ENCODE measurements at places on chromosomes 1 and 21. TPM values are rescaled to one million over a fixed set of nuclear protein-coding genes. Genes with fewer than 3 reads are reported as not detected.

DNA sequence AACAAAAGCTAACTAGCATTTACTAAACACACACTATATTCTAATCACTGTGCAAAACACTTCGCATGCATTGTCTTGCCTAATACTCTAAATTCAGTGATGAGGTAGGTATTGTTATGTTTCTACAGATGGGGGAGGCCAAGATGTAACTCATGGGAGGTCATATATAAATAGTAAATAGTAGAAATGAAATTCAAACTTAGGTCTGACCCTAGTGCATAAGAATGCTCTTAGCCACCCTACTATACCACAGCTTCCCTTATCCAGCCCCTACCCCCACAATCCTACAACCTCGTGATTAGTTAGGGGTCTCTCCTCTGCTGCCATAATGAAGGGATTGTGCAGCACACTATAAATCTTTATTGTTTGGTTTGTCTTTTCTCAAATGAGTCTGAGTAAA is 3.3 kb downstream of the PFDN2 start:
- H3K27ac ChIP-seq, result no peak overlapping the region
- no peak for DNase-seq
- no peaks in the 10 kb centered on the region for H3K27me3 ChIP-seq
- peaks cover under 1% of the 10 kb centered on the region for H3K36me3 ChIP-seq
- H3K4me1 ChIP-seq, result peaks cover 64% of the 10 kb centered on the region

Gene TNFAIP8L2
- 45.9 TPM for total RNA-seq

DNA sequence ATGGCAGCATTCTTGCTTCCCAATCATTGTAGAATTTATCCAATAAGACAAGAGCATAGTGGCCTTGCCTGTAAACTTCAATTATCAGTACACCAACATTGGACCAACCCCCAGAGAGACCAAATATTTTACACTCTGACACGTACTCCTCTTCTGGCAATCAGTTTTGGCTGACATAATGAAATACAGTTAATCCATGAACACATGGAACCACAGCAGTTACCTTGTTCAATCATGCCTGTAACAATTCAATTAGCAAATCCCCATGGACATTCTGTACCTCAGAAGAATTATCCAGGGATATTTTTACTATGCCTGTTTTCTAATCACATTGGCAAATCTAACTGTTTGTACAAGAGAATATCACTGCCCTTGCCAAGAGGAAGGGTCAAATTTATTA is 2162.0 kb downstream of the MRPL39 start:
- no peak overlapping the region for H3K4me3 ChIP-seq
- no peaks in the 10 kb centered on the region for H3K4me1 ChIP-seq
- H3K27me3 ChIP-seq, result no peaks in the 10 kb centered on the region
- no peak for DNase-seq

DNA sequence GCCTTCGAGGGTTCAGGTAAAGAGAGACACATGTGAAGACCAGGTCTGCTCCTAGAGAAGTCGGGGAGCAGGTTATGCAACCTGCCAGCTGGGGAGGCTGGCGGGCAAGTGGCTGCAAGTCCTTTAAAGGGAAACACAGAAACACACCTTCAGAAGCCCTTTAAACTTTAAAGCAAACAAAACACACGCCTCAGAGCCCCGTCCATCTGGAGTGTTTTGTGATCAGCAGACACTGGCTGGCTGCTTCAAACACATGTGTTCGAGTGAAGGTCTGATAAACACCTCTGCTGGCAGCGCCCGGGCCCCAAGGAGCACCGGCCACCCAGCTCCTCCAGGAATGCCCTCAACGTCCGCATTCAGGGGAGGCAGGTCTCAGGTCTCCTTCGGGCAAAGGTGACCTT is 15.2 kb downstream of the RIPK4 start:
- no peaks in the 10 kb centered on the region for H3K36me3 ChIP-seq
- no peak overlapping the region for H3K27ac ChIP-seq
- DNase-seq, result no peak
- H3K4me1 ChIP-seq, result no peaks in the 10 kb centered on the region

DNA sequence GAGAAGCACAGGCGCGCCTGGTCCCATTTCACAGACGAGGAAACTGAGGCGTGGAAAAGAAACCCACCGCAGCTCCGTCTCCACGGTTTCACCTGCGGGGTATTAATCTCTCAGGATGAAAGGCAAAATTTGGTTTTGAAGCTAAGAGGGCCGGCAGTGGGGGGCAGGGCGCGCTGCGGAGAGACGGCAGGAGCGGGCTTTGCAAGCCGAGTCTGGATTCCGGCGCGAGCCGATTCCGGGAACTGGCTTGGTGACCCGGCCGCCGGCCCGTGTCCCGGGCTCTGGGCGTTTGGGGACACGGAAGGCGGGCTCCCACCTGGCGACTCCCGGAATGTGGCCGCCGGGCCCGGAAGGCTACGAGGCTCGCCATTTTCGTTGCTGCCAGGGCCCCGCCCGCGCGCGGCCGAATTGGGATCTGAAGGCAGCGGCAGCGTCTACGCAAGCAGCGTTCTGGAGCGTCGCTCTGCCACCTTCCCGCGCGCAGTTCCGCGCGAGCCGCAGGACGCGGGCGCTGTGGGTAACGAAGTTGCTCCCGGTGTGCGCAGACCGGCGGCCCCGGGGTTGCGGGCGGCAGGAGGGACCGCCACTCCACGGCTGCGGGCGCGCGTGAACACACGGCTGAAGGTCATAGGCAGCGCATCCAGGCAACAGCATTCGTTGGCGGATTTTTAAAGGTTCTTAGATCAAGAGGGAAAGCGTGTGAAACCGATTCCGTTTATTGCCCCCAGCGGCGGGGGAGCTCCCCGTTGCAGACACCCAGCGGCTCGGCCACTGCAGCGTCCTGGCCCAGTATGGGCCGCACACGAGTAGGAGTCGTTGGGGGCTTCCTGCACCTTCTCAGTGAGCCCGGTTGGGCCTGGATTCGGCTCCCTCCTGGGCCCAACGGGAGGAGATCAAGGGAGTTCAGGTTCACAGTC is 5.4 kb upstream of the PRDM16 start:
- DNase-seq, result no peak
- no peak overlapping the region for H3K27ac ChIP-seq
- no peak overlapping the region for H3K4me3 ChIP-seq
- no peaks in the 10 kb centered on the region for H3K27me3 ChIP-seq
- H3K36me3 ChIP-seq, result no peaks in the 10 kb centered on the region
- H3K4me1 ChIP-seq, result no peaks in the 10 kb centered on the region

Gene MYOC
- total RNA-seq, result not detected

Gene HMGN1
- total RNA-seq, result 230 TPM

GRCh38 chr1:169610108-169610507 is 19.8 kb downstream of the SELP start:
- no peak overlapping the region for H3K4me3 ChIP-seq
- H3K27ac ChIP-seq, result no peak overlapping the region
- no peaks in the 10 kb centered on the region for H3K36me3 ChIP-seq

- H3K4me1 ChIP-seq, result no peaks in the 10 kb centered on the region
- no peak overlapping the region for H3K27ac ChIP-seq
- H3K36me3 ChIP-seq, result no peaks in the 10 kb centered on the region
- DNase-seq, result no peak
- H3K27me3 ChIP-seq, result no peaks in the 10 kb centered on the region
- no peak overlapping the region for H3K4me3 ChIP-seq
Observed at GRCh38 chr1:225660544-225660946, 7.6 kb upstream of the ENAH start.

Gene UHMK1
- 70.2 TPM for total RNA-seq

- H3K36me3 ChIP-seq, result no peaks in the 10 kb centered on the region
- no peak overlapping the region for H3K27ac ChIP-seq
- H3K4me1 ChIP-seq, result no peaks in the 10 kb centered on the region
- no peak for DNase-seq
- H3K4me3 ChIP-seq, result no peak overlapping the region
- no peaks in the 10 kb centered on the region for H3K27me3 ChIP-seq
Observed at GRCh38 chr1:112881742-112882127, 74.3 kb downstream of the SLC16A1 start.

- no peak overlapping the region for H3K27ac ChIP-seq
- no peak overlapping the region for H3K4me3 ChIP-seq
- DNase-seq, result no peak
- H3K4me1 ChIP-seq, result no peaks in the 10 kb centered on the region
Observed at GRCh38 chr1:222995620-222996309, 147.3 kb downstream of the TLR5 start.

- no peak overlapping the region for H3K4me3 ChIP-seq
- H3K4me1 ChIP-seq, result no peaks in the 10 kb centered on the region
- H3K36me3 ChIP-seq, result no peaks in the 10 kb centered on the region
- no peak for DNase-seq
- H3K27me3 ChIP-seq, result no peaks in the 10 kb centered on the region
Observed at GRCh38 chr21:27519361-27519760, 552.5 kb upstream of the ADAMTS5 start.

- H3K27me3 ChIP-seq, result no peaks in the 10 kb centered on the region
- no peak overlapping the region for H3K27ac ChIP-seq
- no peaks in the 10 kb centered on the region for H3K4me1 ChIP-seq
Observed at GRCh38 chr1:41329662-41330587, 31.3 kb upstream of the FOXO6 start.

DNA sequence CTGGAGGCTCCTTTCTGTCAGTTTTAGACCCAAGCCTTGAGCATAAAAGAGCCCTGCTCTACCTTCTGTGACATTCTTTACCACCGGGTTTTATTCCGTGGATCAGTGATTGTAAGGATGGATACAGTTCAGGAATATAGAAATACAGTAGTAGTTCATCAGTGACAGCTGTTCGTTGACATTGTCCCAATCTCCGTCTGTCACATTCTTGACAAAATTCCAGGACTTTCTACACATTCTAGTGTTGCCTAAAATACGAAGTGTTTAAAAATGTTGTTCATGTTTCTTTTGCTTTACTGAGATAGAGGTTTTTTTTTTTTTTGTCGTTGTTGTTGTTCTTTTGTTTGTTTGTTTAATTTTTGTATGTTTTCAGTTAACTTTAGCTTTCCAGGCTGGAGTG is 29.9 kb downstream of the MAP10 start:
- H3K4me1 ChIP-seq, result no peaks in the 10 kb centered on the region
- H3K4me3 ChIP-seq, result no peak overlapping the region
- no peaks in the 10 kb centered on the region for H3K36me3 ChIP-seq
- H3K27me3 ChIP-seq, result no peaks in the 10 kb centered on the region
- DNase-seq, result no peak

Gene CA6
- not detected for total RNA-seq

Gene CYP4Z1
- total RNA-seq, result not detected

- no peak overlapping the region for H3K27ac ChIP-seq
- DNase-seq, result no peak
- H3K4me3 ChIP-seq, result no peak overlapping the region
- no peaks in the 10 kb centered on the region for H3K4me1 ChIP-seq
- no peaks in the 10 kb centered on the region for H3K36me3 ChIP-seq
Observed at GRCh38 chr1:30339866-30340265, 383.5 kb downstream of the MATN1 start.

DNA sequence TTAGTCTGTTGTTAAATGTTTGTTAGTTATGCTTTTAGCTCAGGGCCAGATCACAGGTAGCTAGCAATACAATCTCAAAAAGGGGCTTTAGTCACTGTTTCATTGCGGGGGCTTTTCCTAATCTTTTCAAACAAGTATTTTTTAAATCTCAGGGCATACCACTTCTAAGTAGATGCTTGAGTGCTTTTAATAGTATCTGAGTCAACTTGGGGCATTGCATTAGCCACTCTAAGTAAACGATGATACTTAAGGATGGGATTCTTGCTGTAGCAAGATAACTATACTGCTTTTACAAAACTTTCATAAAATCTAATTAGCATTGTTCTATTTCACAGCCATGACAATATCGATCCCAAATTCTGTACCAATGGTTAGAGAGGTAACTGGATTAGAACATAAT is 11.6 kb downstream of the CDC42BPA start:
- H3K36me3 ChIP-seq, result no peaks in the 10 kb centered on the region
- no peak for DNase-seq
- no peaks in the 10 kb centered on the region for H3K27me3 ChIP-seq
- H3K4me3 ChIP-seq, result no peak overlapping the region
- H3K27ac ChIP-seq, result no peak overlapping the region
- H3K4me1 ChIP-seq, result no peaks in the 10 kb centered on the region

DNA sequence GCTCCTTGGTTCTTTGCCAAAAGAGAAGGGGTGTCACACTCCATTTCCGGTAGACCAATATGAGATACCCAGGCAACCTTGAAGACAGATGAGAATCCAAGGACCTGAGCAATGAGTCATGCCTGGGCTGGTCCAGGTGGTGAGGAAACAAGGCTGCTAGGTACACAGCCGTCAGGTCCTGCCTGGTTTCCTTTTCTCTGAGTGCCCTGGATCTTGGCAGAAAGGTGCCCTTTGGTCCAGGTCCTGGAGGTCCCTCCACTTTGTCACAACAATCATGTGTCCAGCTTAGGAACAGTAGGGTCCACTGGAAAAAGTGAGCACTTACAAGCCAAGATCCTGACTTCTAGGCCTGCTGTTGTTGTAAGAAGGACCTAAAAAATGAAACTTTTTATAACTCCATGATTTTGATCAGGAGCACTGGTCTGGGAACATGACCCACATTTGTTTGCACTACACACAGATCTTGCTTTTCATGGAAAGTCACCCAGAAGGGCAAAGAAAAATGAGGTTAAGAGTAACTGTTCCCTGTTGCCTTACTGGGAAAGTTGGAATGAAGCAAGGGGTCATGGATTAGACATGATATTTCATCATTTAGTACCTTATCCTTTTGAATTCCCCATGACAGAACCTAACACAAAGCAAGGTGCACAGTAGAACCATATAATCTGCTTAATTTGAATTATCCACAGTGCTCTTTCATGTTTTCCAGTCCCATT is 94.7 kb downstream of the PAPPA2 start:
- no peaks in the 10 kb centered on the region for H3K27me3 ChIP-seq
- H3K4me1 ChIP-seq, result no peaks in the 10 kb centered on the region
- H3K4me3 ChIP-seq, result no peak overlapping the region
- no peaks in the 10 kb centered on the region for H3K36me3 ChIP-seq
- no peak overlapping the region for H3K27ac ChIP-seq

DNA sequence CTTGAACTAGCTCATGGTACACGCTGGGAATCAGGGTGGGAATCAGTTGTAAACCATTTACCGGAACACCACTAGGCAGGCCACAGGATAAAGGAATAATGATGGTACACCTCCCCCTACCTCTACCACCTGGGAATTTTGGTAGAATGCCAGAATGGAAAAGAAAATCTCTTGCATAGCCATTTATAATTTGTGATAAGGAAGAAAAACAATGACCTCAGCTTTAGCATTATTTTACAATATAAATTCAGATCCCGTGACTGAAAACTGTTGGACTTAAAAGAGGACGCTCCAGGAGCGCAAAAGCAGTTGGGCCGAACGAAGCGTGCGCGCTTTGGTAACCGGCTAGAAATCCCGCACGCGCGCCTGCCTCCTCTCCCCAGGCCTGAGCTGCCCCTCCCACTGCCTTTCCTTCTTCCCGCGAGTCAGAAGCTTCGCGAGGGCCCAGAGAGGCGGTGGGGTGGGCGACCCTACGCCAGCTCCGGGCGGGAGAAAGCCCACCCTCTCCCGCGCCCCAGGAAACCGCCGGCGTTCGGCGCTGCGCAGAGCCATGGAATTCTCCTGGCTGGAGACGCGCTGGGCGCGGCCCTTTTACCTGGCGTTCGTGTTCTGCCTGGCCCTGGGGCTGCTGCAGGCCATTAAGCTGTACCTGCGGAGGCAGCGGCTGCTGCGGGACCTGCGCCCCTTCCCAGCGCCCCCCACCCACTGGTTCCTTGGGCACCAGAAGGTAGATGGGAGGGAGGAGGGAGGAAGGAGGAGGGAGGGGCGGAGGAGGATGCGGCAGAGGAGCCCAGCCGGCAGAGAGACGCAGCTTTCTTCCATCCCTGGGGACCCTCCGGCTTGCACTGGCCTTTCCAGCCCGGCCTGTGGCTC is at the start of gene CYP4X1:
CYP4X1 (plus strand) TSS at position 402 of the 873 bp plus-strand sequence; CDS start at position 551, 149 bp downstream.
- no peaks in the 10 kb centered on the region for H3K4me1 ChIP-seq
- H3K4me3 ChIP-seq, result no peak within 1 kb of the TSS
- no peak for DNase-seq
- no peaks in the 10 kb centered on the region for H3K36me3 ChIP-seq
- no peak within 1 kb of the TSS for H3K27ac ChIP-seq

Gene C1orf185
- total RNA-seq, result not detected

Gene KLHDC7A
- not detected for total RNA-seq
